ENCODE measurements at places on chromosomes 5 and 9. TPM values are rescaled to one million over a fixed set of nuclear protein-coding genes. Genes with fewer than 3 reads are reported as not detected.

GRCh38 chr9:89776795-89777525, 172.1 kb downstream of the GADD45G start:
- H3K27ac ChIP-seq: no peak overlapping the region
- H3K27me3 ChIP-seq: peaks cover 1% of the 10 kb centered on the region
- H3K36me3 ChIP-seq: no peaks in the 10 kb centered on the region
- peaks cover 1% of the 10 kb centered on the region for H3K4me1 ChIP-seq
- H3K4me3 ChIP-seq: no peak overlapping the region
- no peak for DNase-seq

DNA sequence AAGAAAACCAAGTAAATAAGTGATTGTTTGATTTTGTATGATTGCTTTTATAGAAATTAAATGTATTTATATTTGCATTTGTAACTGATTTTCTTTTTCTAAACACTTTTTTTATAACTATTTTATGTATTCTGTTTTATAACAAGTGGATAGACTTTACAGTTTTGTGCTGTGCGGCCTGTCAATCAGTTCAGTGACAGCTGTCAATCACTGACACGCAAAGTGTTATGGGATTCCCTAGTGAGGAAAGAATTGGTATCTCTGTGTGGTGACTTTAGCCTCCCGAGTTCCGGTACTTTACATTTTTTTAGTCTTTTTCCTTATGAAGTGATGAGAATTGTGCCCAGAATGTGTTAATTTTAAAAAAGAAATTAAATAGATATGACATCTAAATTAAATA, 16.3 kb downstream of the GPR151 start:
- no peaks in the 10 kb centered on the region for H3K27me3 ChIP-seq
- no peaks in the 10 kb centered on the region for H3K4me1 ChIP-seq
- no peak overlapping the region for H3K4me3 ChIP-seq
- peaks cover 28% of the 10 kb centered on the region for H3K36me3 ChIP-seq
- no peak for DNase-seq

DNA sequence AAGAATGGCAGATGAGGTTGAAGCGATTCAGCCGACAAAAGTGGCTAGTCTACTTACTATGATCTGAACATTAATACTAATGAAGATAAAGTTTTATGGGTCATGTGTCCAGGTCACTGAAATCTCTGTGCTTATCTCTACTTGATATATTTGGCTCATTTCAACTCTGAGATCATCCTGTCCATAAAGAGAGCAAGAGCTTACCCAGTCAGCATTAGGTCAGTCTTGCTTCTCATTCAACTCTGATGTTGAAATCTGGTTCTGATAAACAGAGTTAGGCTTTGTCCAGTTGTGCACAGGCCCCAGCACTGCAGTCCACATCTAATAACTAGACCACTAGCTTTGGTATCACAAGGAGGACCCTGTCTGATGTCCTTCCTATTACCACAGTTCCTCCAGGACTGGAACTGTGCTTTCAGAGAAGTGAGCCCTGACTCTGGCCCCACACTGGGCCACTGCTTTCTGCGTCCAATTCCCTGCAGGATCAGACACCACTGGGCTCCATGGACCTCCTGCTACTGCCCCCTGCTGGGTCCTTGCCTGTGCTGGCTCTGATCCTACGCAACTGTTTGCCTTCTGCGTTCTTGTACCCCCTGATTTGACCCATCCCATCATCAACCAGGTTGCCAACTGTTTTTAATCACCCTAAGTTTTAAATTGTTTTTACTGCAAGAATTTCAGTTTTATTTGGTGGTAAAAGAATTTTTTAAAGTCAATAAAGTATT, 23.7 kb upstream of the FAM120A start:
- no peaks in the 10 kb centered on the region for H3K4me1 ChIP-seq
- H3K27ac ChIP-seq: no peak overlapping the region
- no peak overlapping the region for H3K4me3 ChIP-seq
- H3K36me3 ChIP-seq: no peaks in the 10 kb centered on the region
- H3K27me3 ChIP-seq: peaks cover 8% of the 10 kb centered on the region
- DNase-seq: peak; percentile 16

DNA sequence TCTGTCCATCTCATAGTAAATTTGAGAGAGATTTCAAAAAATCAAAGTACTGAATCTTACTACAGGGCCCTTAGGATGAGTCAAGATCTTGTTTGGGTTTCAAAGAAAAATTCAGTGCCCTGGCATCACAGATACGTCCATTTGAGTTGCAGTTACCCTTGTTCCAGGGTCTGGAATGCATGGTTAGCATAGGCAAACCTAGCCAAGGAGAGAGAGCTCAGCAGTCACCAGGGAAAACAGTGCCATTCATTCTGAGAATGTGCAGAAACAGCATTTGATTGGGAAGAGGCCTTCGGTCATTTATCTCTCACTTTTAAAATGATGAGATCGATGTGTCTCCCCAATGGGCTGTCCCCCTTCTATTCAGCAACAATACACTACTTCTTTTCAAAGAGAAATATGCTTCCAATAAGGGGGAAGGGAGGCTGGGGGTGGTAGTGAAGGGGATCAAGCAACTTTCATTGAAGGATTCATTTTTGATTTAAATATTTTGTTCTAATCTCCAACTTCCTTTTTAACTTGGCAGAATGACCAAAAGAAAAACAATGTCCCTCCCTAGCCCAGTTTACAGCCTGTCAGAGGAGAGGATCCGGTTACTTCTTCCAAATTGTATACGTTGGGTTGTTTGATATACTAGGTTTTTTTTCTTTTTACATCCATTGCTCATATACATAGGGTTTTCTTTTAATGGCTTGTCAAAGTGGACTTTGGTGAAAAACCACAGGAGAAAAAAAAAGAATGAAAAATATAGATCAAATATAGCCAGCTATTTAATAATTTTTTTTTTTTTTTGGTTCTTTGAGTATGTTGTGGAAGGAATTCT, 491.1 kb downstream of the CCDC171 start:
- no peak for DNase-seq
- H3K27me3 ChIP-seq: no peaks in the 10 kb centered on the region
- H3K4me1 ChIP-seq: no peaks in the 10 kb centered on the region
- no peak overlapping the region for H3K27ac ChIP-seq
- no peak overlapping the region for H3K4me3 ChIP-seq

- peaks cover 60% of the 10 kb centered on the region for H3K36me3 ChIP-seq
- DNase-seq: no peak
- no peaks in the 10 kb centered on the region for H3K4me1 ChIP-seq
Observed at GRCh38 chr5:58979090-58979489, 396.2 kb downstream of the RAB3C start.

- H3K27me3 ChIP-seq: peaks cover 5% of the 10 kb centered on the region
- H3K27ac ChIP-seq: no peak overlapping the region
- DNase-seq: no peak
Observed at GRCh38 chr9:14238518-14238917, 75.4 kb downstream of the NFIB start.

- H3K27me3 ChIP-seq: no peaks in the 10 kb centered on the region
- no peak for DNase-seq
- no peaks in the 10 kb centered on the region for H3K36me3 ChIP-seq
- H3K4me1 ChIP-seq: no peaks in the 10 kb centered on the region
Observed at GRCh38 chr5:3348576-3349535, 246.8 kb upstream of the IRX1 start.

DNA sequence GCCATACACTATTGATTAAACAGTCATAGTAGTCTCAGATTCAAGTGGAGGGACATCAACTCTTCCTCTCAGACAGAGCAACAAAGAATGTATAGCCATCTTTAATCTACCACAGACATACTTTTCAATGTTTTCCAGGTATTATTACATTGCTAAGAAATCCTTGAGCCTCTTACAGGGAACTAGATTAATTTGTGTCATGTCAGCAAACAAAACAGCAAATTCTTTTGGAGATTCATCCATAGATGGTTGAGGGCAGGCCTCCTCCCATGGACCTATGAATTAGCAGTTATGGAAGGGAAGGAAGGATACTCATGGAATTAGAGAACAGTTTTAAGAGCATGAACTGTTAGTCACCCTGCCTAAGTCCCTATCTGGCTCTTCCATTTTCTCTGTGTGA, 47.8 kb upstream of the ARRDC3 start:
- H3K27me3 ChIP-seq: no peaks in the 10 kb centered on the region
- peaks cover 20% of the 10 kb centered on the region for H3K4me1 ChIP-seq
- no peak overlapping the region for H3K27ac ChIP-seq
- H3K36me3 ChIP-seq: no peaks in the 10 kb centered on the region

DNA sequence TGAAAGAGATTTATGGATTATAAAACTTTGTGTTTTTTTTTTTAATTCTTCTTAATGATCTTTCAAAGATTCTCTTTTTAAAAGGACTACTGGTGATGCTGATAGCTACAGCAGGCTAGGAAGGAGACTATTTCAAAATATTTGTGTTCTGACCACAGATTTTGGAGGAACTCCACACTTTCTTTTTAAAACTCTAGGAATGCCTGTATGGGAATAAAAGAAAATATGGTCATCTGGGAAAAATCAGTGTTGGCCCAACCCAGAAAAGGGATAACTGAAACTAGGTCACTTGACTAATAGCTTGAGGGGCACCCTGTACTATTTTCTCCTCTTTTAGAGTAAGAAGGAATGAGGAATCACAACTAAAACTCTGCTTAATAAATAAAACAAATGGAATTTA, 97.6 kb upstream of the ADAMTS19 start:
- no peak overlapping the region for H3K27ac ChIP-seq
- no peak for DNase-seq
- no peaks in the 10 kb centered on the region for H3K4me1 ChIP-seq
- H3K4me3 ChIP-seq: no peak overlapping the region

DNA sequence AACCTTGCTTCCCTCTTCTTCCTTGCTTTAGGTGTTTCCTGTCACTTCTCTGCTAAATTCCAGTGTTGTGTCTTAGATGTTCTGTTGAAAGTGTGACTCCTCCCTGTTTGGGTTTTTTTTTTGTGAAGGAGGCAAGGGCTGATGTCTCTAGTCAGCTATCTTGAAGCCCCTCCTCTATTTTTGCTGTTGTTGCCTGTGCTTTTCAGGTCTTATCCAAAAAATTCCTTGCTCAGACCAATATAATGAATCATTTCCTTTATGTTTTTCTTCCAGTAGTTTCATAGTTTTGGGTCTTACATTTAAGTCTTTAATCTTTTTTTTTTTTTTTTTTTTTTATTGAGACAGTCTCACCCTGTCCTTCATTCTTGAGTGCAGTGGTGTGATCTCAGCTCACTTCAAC, 22.3 kb downstream of the RIC1 start:
- no peak overlapping the region for H3K27ac ChIP-seq
- H3K4me1 ChIP-seq: peaks cover 14% of the 10 kb centered on the region
- no peak for DNase-seq
- H3K27me3 ChIP-seq: no peaks in the 10 kb centered on the region
- no peak overlapping the region for H3K4me3 ChIP-seq

- no peak for DNase-seq
- no peaks in the 10 kb centered on the region for H3K4me1 ChIP-seq
- H3K36me3 ChIP-seq: no peaks in the 10 kb centered on the region
- H3K27ac ChIP-seq: no peak overlapping the region
- H3K4me3 ChIP-seq: no peak overlapping the region
Observed at GRCh38 chr5:158525663-158526062, 574.1 kb downstream of the EBF1 start.

GRCh38 chr9:137385061-137385655, 37.8 kb downstream of the EXD3 start:
- H3K4me1 ChIP-seq: peaks cover 6% of the 10 kb centered on the region
- DNase-seq: no peak
- H3K36me3 ChIP-seq: no peaks in the 10 kb centered on the region
- H3K4me3 ChIP-seq: no peak overlapping the region
- no peak overlapping the region for H3K27ac ChIP-seq

GRCh38 chr5:80986382-80986781, 26.2 kb downstream of the RASGRF2 start:
- no peak overlapping the region for H3K27ac ChIP-seq
- H3K36me3 ChIP-seq: no peaks in the 10 kb centered on the region
- no peak overlapping the region for H3K4me3 ChIP-seq
- H3K27me3 ChIP-seq: no peaks in the 10 kb centered on the region
- no peak for DNase-seq
- peaks cover 58% of the 10 kb centered on the region for H3K4me1 ChIP-seq

GRCh38 chr9:133146746-133147411, 16.8 kb downstream of the GBGT1 start:
- H3K4me3 ChIP-seq: peak overlapping the region; percentile 94
- no peaks in the 10 kb centered on the region for H3K36me3 ChIP-seq

DNA sequence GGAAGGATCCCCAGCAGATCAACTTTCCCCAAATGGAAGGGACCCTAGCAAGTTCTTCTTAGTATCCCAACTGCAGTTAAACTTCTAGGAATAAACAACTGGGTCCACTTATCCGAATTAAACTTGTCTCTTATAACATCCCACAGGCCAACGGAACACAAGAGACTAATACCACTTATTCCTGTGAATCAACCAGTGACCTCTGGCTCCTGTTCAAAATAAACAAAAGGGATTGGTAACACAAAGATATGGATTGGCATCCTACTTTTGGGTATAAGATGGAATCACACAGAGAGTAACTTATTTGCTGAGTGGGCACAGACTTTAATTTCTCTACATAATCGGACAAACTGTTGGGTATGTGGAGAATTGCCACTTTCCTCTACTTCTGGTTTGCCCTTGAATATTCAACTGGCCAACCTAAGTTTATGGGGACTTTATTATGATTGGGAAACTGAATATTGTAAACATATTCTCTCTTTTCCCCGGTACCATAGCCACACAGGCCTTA, 12.4 kb upstream of the PAIP1 start:
- H3K27me3 ChIP-seq: no peaks in the 10 kb centered on the region
- no peak overlapping the region for H3K27ac ChIP-seq
- DNase-seq: no peak
- H3K36me3 ChIP-seq: no peaks in the 10 kb centered on the region

DNA sequence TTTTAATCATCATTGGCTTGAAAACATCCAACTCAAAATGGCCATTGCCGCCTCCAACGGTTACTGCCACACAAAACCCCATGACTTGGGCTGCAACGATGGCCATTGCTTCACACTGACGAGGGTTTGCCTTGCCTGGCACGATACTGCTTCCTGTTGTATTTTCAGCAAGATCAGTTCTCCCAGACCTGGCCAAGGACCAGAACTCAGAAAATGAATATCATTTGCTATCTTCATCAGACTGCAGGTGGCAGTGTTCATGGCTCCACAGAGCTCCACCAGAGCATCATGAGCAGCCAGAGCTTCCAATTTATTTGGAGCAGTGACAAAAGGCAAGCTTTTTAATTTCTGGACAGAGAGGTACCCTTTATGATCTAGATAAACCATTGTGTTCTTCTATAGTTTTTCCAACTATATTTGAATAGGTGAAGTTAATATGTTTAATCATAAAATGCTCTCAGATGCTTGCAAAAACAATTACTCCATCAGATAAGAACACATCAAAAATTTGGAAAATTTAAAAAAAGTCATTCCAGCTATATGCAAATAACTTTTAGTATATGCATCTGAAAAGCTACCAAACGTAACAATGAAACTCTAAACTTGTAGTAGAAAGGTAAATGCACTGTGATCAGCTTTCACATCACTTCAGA, 10.4 kb downstream of the AMACR start:
- peaks cover 12% of the 10 kb centered on the region for H3K4me1 ChIP-seq
- H3K4me3 ChIP-seq: no peak overlapping the region
- H3K27ac ChIP-seq: no peak overlapping the region
- peaks cover 14% of the 10 kb centered on the region for H3K36me3 ChIP-seq
- H3K27me3 ChIP-seq: no peaks in the 10 kb centered on the region
- DNase-seq: peak; percentile 33

- no peaks in the 10 kb centered on the region for H3K36me3 ChIP-seq
- no peaks in the 10 kb centered on the region for H3K27me3 ChIP-seq
- H3K4me1 ChIP-seq: no peaks in the 10 kb centered on the region
- no peak overlapping the region for H3K27ac ChIP-seq
- no peak for DNase-seq
Observed at GRCh38 chr5:98163796-98164493, 609.5 kb upstream of the RGMB start.

PCDHGA7 gene
- not detected for total RNA-seq

ZFP37 gene
- total RNA-seq: 1.5 TPM

ZNF879 gene
- 2.4 TPM for total RNA-seq

CCL21 gene
- total RNA-seq: not detected

ANKRD31 gene
- 0.33 TPM for total RNA-seq

RELL2 gene
- 17.8 TPM for total RNA-seq

GPX8 gene
- not detected for total RNA-seq

PCDHGA6 gene
- total RNA-seq: 0.05 TPM
